Vagina (tissue), 2 donors: ENCODE measurements at places on chromosomes 5 and 9. TPM values are rescaled to one million over a fixed set of nuclear protein-coding genes. Genes with fewer than 3 reads are reported as not detected.

- DNase-seq, result no peak
Measured at GRCh38 chr5:54680998-54681397, 163.4 kb downstream of the SNX18 start.

GRCh38 chr9:135840107-135840506, 67.2 kb downstream of the CAMSAP1 start:
- DNase-seq, result no peak

DNA sequence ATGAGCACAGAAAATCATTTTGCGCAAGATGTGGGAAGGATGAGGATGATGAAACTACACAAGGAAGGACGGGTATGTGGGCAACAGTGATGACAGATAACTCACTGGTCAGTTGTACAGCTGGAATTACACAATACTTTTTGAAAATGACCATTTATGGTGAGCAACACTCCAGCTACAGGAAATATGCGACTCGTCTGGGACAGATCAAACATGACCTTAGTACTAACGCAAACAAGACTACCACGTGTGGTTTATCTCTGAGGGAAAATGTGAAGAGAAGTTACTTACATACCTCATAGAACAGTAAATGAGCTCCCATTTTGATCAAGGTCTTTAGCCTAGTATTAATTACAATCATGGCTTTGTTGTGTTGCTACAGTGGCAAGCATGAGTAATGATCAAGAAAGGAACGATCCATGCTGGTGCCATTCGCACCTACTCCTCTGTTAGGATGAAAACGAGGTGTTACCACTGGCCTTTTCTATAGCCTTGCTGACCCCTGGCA, 456.9 kb downstream of the BNC2 start:
- DNase-seq, result no peak

GRCh38 chr9:34405719-34406118, 29.0 kb upstream of the MYORG start:
- DNase-seq, result no peak

DNA sequence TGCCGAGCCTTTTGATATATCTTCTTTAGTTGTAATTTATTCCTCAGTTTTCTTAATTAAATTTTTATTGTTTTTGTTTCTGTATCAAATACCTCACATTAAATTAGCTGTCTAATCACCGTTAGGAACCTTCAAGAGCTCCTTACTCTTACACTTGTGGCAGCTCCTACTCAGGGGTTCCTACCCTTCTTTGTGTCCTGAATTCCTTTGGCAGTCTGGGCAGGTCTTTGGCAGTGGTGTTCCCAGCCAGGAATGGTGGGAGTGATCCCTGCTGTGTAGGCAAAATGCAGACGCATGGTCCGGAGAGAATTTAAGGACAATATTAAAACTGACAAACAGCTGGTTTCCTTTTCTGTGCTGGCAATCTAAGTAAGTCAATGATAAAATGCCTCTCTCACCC, 41.8 kb downstream of the MAST4 start:
- no peak for DNase-seq

DNA sequence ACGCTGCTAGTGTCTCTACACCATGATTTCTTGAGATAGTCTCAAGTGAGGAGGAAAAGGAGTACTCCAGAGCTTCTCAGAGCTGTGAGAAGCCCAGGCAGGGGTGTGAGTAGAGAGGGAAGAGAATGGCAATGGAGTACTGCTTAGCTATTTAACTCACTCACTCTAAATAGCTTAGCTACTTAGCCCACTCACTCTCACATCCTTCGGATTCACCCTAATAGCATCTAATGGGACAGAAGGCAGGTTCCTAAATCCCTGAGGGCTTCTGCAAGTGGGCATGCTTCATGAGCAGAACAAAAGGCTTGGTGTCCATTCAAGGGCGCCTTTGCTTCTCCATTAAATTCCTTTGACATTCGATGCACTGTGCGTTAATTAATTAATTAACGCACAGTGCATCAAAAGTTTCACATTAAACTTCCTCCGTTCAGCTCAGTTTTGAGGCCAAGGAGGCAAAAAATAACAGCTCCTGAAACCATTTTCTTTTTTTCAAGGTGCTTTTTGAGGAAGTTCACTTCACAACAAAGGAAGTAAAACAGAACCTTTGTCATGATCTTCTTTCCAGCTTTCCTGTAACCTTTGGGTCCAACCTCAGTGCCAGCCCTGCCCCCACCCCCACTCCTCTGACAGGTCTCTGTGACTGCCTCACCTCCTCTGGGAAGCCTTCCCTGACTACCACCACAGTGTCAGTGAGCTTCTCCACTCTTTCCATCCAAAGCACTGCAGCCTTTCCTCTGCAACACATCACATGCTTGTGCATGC, 294.0 kb downstream of the SEC61B start:
- DNase-seq, result no peak

DNA sequence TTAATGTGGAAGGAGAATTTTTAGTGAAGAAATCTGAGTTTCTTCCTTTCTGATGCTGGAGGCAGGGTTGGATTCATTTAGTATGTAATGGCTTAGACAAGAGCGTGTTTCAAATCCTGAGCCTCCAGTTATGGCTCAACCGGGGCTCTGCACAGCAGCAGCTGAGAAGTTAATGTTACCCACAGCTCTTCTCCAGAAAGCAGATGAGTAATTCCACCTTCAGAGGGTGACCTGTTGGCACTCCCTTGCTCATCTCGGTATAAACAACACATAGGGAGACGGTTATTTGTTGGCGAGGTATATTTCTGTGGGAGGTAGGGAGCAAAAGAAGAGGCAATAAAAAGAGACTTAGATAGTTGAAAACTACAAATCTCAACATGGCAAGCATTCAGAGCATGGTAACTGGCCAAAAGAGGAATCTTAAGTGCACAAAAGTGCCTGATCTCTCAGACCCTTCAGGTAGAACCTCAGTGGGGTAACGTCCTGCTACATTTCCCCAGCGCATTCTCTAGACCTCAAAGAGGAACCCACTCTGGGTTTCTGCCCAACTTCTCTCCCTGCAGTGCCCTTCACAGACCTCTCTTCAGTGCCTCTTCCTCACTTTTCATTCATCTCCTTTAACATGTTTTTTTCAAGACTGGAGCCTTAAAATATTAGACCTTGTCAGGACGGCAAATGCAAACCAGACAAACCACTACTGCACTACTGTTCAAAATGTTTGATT, 417.5 kb upstream of the ADAMTSL1 start:
- DNase-seq, result no peak

- DNase-seq, result no peak
Measured at GRCh38 chr5:20050262-20050661, 62.3 kb upstream of the CDH18 start.

The PDLIM4 gene
- total RNA-seq, result 76.4 TPM

The MED27 gene
- total RNA-seq, result 17.7 TPM
